ENCODE measurements at places on chromosomes 5 and 9.

- DNase-seq = no peak
Observed at GRCh38 chr5:177018341-177018740, 4.2 kb upstream of the ZNF346 start.

DNA sequence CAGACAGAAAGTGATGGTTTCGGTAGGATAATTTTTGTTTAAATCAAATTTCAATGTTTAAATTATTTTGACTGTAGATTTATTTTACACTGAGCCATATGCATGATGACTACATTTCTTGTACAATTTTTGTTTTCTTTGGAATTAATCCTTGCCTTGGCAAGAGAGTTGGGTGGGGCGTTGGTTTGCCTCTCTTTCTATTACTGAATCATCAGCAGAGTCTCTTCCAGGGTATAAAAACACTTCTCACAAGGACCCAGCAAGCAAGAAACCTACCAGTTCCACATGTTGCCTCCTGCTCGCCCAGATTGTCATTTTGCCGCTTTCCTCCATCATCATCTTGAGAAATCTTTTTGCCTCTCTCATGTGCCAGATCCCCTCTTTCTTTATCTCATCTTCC lies 455.0 kb upstream of the DMAC1 start:
- DNase-seq = no peak

DNA sequence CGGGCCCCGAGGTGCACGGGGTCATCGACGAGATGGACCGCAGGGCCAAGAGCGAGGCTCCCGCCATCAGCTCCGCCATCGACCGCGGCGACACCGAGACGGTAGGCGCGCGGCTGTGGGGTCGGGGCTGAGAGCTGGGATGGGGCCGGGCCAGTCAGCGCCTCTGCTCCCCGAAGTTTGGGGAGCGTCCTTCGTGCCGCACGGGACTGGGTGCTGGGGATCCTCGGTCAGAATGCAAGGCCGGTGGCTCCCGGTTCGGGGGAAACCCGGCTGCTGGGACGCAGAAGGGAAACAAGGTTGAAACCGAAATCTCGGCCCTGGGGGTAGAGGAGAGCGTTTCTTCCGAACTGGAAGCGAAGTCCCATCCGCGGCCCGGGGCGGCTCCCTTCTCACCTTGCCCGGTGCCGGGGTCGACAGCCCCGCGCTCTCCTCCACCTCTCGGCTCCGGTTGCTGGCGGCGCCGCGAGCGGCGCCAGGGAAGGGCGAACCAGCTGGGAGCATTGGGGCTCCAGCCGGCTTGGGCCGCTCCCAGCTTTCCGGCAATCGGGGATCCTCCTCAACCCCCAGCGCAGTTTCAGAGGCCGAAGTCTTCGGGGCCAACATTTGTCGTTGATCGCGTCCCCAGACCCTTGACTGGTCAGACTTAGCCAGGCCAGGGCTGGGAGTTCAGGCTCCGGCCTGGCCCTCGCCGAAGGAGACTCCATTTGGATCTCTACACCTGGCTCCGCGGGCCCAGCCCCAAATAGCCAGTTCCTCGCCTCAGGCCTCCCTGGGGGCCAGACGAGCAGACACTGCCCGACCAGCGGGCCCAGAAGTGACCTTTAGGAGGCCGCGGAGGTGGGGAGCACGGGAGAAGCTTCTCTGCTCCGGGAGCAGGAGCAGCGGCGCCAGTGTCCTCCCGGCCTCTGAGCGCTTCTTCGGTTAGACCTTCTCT lies 1.1 kb downstream of the LHX2 start:
- DNase-seq = no peak

GRCh38 chr9:114513055-114513958 lies 8.0 kb upstream of the WHRN start:
- DNase-seq = no peak

- DNase-seq = no peak
Observed at GRCh38 chr5:107486489-107486888, 184.2 kb downstream of the EFNA5 start.

DNA sequence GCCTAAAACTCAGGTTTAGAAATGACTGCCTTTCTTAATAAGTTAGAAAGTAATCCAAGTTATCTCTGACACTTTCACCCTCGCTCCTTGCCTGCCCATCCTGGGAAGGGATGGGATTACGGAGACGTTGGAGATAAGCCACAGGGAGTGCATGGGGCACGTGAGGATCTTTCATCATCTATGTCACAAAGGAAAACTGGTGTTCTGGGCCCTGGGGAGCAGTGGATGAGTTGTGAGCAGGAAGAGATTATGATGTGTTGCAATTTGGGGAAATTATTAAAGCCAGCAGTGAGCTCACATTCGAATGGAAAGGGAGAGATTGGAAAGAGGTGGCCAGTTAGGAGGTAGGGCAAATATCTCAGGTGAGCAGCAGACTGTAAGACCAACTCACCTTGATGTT lies 12.8 kb downstream of the AFAP1L1 start:
- no peak for DNase-seq

- DNase-seq = no peak
Observed at GRCh38 chr9:75128535-75128934, 40.2 kb downstream of the OSTF1 start.

DNA sequence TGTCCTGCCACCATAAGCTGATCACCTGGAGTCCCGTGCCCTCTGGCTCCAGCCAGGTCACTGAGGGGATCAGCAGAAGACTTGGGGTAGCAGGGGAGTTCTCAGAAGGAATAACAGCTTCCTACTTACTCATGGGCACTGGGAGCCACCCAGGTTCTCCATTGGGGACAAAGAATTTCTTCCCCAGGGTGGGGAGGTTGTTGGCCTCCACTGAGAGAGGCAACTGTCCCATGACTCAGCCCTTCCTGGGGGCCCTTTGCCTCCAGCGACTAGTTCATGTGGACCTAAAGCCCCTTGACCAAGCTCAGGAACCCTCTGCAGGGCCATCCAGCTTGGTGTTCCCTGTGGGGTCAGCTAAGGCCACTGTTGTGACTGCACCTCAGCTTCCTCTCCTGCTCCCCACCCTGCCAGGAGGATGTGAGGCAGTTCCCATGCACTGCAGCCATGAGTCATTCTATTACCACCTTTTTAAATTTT lies 175.0 kb downstream of the AUH start:
- no peak for DNase-seq

GRCh38 chr9:7560669-7561305 lies 238.8 kb downstream of the DMAC1 start:
- DNase-seq = no peak

GRCh38 chr9:135514342-135515082 lies 6.7 kb upstream of the LCN1 start:
- DNase-seq = no peak

GRCh38 chr9:114005371-114006154 lies 72.5 kb downstream of the AMBP start:
- no peak for DNase-seq

- no peak for DNase-seq
Observed at GRCh38 chr5:111385970-111386831, 126.1 kb downstream of the STARD4 start.

- DNase-seq = no peak
Observed at GRCh38 chr9:96241391-96241809, 60.6 kb downstream of the HSD17B3 start.

- DNase-seq = no peak
Observed at GRCh38 chr5:126370796-126371718, 52.2 kb upstream of the GRAMD2B start.

- no peak for DNase-seq
Observed at GRCh38 chr9:31556667-31557463, 827.6 kb upstream of the ACO1 start.

GRCh38 chr5:174744896-174745295 lies 20.5 kb downstream of the MSX2 start:
- DNase-seq = no peak

DNA sequence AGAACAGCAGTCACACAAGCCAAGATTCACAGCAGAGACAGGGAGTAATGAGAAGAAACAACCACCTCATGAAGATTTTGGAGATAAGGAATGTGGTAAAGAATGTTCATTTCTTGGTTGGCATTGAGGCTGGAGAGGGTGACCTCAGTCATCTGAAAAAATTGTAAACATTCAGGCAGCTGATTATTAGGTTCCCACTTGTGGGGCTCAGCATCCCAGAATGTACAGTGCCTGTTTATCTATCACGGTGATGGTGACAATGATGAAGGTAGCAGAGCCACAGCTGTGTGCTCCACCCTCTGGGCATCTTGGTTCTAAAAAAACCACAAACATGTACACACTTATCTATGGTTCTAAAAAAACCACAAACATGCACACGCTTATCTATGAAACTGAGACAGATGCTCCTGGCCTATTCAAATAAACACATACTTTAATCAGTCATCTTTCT lies 143.9 kb upstream of the MOCS2 start:
- peak; percentile 32 for DNase-seq

DNA sequence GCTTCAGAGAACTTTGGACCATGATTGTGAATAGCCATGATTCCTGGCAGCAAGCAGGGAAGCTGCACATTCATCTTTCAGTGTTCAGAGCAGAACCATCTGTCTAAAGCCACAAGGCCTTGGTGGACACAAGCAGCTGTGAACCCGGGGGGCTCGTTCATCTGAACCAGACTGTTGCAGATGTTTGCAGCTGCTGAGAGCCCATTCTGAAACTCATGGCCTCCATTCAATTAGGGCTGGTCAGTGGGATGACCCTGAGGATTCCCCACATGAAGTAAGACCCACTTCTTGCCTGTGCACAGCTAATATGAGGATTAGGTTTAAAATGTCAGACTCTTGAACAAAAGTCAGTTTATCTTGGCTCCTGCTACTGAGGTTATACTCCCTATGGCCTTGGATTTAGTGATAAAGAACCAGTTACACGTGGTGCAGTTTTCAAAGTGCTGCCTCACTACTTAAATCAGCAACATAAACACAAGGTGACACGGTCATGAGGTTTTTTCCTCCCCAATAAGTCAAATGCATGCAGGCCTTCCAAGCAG lies 109.8 kb upstream of the IFNK start:
- DNase-seq = no peak

- peak; percentile 40 for DNase-seq
Observed at GRCh38 chr9:116232424-116233159, 79.0 kb downstream of the PAPPA start.

- peak; percentile 34 for DNase-seq
Observed at GRCh38 chr9:133742849-133743444, 4.8 kb upstream of the SARDH start.

DNA sequence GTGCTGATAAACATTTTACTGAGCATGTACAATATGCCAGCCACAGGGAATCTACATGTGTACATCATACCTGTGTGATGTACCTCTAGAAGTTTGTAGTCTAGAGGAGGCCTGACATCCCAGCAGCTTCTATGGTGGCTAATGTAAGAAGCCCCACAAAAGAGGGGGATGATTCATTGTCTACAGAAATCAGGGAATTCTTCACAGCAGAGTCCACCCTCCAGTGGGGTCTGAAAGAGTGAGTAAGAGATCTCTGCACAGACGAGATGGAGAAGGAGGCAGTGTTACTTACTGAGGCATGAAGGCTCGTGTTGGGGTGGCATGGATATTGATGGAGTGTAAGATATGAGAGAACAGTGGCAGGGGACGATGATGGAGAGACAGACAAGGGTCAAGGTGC lies 103.0 kb downstream of the NTRK2 start:
- no peak for DNase-seq

All from GM04504 (cell line).